ENCODE measurements at places on chromosomes 1 and 21.

DNA sequence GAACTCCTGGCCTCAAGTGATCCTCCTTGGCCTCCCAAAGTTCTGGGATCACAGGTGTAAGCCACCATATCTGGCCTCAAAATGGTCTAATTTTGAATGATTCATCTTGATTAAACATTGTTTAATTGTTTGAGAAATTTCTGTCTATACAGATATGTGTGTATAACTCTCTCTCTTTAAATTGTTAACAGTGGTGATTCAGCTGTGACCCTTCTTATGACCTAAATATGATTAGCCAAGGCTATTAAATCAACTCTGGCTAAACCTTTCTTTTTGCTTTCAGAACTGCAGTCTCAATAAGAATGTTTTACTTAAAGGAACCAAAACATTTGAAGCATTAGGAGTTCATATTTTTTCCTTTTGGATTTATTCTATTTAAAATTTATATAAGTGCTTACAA lies 19.2 kb upstream of the B3GALT5 start:
- DNase-seq, result no peak

GRCh38 chr1:93605812-93606512 lies 75.7 kb downstream of the BCAR3 start:
- no peak for DNase-seq

GRCh38 chr1:20187103-20187812 lies 940 bp upstream of the PLA2G2C start:
- no peak for DNase-seq

GRCh38 chr1:938711-939489 lies 15.2 kb downstream of the SAMD11 start:
- peak; percentile 78 for DNase-seq

DNA sequence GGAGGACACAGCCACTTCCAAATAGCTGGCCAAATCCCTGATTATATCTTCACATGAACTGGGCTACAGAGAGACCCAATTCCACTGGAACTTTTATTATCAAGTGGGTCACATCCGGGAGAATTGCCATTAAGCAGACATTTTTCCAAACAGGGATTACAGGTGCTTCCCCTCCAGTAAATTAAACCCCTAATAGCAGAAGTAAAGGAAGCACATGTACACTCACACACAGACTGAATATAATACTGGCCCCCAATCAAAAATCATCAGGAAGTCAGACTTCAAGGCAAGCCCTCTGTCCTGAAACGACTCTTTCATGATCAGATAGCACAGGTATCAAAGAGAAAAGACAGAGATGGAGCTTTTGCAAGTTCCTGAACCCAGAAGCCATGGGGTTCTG lies 118.6 kb upstream of the PPP2R5A start:
- DNase-seq, result no peak

DNA sequence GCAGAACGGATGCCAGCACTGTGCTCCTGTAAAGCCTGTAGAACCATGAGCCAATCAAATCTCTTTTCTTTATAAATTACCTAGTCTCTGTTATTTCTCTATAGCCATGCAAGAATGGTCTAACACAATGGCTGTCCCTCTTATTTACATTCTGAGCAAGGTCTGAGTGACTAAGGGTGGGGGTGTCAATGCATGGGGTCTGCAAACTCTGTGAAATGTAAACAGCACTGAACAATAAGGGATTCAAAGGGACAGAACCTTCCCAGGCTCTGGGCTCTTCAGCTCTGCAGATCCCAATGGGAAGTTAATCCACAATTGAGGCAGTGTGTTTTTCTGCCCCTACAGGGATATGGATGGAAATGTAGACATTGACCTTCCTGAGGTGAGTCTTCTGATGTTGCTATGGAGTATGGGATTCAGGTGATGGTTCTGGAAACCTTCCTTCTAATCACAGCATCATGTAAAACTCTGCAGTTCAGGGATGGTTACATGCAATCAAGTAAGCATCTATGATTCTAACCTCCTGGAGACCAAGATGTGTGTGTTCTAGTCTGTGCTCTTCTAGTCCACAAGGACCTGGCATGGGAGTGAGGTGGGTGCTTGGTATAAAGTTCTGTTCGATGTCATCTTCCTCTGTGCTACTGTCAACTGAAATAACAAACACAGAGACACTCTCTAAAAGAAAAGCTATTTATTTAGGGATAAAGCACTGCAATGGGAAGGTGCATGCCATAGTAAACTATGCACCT lies 38.6 kb downstream of the CAPN9 start:
- no peak for DNase-seq

DNA sequence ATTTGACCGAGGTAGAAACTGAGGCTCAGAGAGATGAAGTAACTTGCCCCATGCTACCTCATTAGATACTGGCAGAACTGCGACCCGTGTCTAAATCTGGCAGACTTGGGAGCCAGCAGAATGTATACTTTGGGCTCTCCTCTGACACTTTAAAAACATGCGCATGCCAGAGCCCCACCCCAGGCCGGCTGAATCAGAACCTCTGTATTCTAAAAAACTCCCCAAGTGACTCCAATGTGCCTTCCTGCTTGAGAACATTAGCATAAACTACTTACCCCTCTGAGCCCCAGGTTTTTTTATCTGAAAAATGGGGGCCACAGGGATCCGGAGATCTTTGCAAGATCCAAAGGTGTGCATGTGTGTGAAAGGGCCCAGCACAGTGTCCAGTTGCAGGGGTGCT lies 344.7 kb upstream of the USP24 start:
- DNase-seq, result no peak

- no peak for DNase-seq
Observed at GRCh38 chr1:81155131-81155530, 645.6 kb upstream of the ADGRL2 start.

GRCh38 chr1:169796274-169796810 lies 1.6 kb upstream of the METTL18 start:
- no peak for DNase-seq

GRCh38 chr1:60033066-60033465 lies 40.5 kb downstream of the C1orf87 start:
- no peak for DNase-seq

GRCh38 chr1:34235594-34235993 lies 58.9 kb downstream of the C1orf94 start:
- no peak for DNase-seq

- no peak for DNase-seq
Observed at GRCh38 chr1:226711976-226712741, 26.9 kb downstream of the ITPKB start.

GRCh38 chr1:97767381-97767780 lies 153.5 kb downstream of the DPYD start:
- DNase-seq, result no peak

GRCh38 chr21:33078907-33079582 lies 9.1 kb downstream of the OLIG1 start:
- DNase-seq, result no peak

DNA sequence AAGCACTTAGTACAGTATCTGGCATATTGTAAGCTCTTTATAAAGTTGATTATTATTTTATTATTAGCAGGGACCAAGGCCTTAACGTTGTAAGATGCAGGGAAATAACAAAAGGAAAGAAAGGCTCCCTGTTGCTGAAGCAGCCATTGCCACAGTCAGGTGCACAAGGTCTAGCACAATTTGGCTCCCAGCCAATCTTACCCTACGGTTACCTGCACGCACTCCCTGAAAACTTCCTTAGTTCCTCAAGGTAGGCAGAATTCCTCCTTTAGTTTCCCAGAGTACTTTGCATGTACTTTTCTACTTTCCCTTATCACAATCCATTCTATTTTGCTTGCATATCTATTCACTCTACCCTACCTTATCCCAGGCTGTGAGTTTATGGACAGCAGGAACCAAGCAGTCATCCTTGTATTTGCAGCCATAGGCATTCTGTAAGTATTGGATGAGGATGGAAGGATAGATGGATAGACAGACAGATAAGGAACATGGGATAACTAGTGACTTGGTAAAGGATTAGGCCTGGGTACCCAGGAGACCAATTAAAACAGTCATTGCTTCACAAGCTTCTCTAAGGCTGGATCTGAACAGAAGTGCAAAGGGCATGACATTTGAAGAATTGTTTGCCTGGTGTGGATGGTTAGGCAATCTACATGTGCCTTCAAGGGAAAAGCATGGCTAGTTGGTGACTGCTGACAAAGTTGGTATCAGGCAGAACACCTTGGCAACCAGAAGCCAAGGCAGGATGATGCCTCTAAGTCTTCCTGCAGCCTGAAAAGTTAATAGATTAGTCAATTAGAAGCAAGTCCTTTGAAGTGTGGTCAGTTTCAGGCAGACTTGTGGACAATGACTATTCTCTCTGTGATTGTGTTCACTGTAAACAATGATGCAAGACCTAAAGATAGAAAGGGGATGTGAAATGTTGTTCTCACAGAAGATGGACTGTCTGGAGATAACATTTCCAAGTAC lies 20.8 kb upstream of the JAK1 start:
- DNase-seq, result no peak

- DNase-seq, result peak; percentile 92
Observed at GRCh38 chr1:27357281-27358037, 9.3 kb downstream of the MAP3K6 start.

GRCh38 chr1:110533230-110533629 lies 14.3 kb upstream of the KCNA10 start:
- no peak for DNase-seq

DNA sequence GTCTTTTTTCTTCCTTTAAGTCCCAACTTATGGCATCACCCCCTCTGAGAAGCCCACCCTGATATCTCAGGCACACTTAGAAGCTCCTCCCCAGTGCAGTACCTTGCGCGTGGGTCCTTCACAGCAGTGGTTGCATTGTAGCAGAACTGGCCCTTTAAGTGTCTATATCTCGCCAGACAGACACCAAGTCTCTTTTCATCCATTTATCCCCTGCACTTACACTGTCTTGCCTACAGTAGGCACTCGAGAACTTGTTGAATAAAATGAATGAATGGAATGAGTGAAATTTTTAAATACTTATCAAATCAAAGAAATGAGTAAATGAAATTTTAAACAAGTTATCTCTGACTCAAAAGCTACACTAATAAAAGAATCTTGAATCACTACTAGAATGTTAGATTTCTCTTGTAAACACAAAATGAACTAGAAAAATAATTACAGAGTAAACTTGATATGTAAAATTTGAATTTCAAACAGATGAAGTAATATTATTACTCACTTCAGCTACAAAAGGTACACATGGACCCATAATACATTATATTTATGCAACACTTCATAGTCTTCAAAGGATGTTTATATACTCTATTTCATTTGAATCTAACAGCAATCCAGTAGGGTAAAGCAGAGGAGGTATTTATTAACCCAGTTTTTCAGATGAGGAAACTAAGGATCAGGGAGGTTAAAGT lies 54.7 kb upstream of the MAN1A2 start:
- peak; percentile 23 for DNase-seq

GRCh38 chr1:115284209-115284608 lies 53.8 kb downstream of the NGF start:
- no peak for DNase-seq

DNA sequence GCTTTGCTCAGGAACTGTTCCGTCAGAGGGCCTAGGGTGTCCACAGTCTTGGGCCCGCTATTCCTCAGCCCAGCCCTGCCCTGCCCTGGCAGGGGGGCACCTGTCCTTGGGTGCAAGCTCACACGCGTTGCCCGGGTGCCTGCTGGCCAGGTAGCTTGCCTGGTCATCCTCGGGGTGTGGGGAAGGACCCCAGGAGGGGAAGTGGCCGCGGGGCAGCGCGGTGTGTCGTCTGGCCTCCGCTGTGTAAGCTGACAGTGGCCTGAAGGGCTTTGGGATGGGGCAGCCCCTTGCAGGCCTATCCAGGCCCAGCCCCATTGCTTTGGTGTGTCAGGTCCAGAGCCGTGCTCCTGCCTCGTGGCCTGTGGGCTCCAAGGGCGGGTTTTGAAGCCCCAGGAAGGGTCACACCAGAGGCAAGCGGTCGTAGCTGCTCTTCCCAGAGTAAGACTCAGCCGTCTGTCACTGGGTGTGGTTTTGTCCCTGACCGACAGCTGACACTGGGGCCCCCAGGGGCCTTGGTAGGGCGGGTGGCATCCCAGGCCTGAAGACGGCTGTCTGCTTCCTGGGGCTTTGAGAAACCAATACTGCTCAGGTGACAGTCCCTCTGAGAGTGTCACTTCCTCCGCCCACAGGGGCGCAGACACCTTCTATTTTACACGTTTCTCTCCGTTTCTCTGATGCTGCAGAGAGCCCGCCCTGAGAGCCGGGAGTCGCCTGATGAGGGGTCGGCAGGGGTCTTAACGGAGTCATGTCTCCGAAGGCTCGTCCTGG lies 72.1 kb downstream of the SKI start:
- no peak for DNase-seq

DNA sequence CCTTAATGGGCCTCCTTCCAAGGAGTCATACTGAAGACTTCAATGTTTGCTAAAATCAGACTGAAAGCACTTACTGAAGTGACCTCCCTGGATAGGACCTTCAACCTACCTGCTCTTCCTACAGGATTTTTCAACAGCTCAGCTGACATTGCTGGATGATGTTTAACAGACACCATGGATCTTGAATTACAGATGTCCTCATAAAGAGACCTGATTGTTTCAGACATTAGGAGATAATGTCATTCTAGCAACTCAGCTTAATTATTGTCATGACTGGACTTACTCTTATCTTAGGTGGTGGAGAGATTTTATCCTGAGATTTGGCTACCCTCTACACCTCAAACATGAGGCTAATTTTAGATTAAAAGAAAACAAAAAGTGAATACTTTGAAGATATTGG lies 73.9 kb upstream of the SDC3 start:
- DNase-seq, result no peak

DNA sequence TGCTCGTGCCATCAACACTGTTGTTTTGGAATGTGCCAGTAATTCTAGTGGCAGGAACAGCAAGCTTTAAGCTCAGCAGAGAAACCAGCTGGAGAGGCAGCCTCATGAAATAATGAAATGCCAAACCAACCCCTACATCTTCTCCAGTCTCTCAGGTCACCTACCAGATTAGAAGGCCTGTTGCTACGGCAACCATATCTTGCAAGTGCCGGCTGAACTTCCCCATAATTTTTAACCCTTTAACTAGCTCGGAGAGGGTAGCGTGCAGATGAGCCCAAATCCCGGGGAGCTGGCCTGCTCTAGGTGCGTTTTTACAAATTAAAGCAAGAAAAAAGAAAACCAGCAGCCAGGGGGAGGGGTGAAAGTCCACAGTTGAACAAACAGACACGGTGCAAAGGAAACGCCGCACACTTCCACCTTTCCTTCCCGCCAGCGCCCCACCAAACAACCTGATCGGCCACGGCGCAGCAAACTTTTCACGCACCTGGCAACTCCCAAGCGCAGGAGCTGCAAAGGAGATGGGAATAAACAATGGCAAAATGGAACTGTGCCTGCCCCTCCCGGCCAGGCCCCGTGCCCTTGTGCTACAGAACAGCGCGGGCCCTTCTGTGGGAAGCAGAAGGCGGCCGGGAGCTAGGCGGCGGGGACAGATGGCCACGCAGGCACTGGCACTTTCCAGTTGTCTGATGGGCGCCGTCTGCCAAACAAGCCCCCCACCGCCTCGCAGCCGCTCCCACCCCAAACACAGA lies 50.1 kb downstream of the SSBP3 start:
- no peak for DNase-seq

All from iPS-NIHi11 (cell line).